ENCODE measurements at places on chromosomes 1 and 21.

DNA sequence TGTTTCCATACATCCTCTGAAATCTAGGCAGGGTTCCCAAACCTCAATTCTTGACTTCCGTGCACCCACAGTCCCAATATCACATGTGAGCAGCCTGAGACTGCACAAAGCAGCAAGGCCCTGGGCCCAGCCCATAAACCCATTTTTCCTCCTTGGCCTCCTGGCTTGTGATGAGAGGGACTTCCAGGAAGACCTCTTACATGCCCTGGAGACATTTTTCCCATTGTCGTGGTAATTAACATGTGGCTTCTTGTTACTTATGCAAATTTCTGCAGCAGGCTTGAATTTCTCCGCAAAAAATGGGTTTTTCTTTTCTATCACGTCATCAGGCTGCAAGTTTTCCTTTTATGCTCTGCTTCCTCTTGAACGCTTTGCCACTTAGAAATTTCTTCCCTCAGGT lies 3.3 kb upstream of the PIGK start:
- no peak for DNase-seq

- no peak for DNase-seq
Measured at GRCh38 chr1:189538271-189538670, 939.4 kb downstream of the BRINP3 start.

DNA sequence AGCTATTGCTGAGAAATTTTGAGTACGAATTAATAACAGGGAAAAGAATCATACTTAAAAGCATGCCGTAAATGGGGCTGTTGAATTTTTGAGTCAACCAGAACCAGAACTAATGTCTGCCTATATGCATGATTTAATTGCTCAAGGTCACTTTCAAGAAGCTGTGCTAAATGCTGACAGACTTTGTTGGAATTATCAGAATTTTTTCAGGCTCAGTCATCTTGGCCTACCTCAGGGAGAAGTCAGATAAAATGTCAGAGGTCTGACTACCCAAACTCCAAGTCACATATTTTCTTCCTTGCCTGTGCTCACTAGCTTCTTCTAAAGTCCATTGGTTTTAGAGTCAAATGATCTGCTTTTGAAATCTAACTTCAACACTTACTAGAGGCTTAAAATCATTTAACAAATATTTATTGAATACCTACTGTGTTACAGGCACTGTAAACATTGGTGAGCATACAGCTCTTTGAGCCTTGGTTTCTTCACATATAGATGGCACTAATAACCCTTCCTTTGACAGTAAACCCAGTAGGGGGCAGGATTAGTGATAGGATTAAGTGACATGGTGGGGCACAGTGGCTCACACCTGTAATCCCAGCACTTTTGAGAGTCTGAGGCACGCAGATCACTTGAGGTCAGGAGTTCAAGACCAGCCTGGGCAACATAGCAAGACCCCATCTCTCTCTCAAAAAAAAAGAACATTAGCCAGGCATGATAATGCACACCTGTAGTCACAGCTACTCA lies 121.2 kb upstream of the SLC44A3 start:
- no peak for DNase-seq

- peak; percentile 19 for DNase-seq
Measured at GRCh38 chr1:19974822-19975416, 4.5 kb downstream of the PLA2G2A start.

- peak; percentile 11 for DNase-seq
Measured at GRCh38 chr1:164625004-164625617, 66.1 kb downstream of the PBX1 start.

DNA sequence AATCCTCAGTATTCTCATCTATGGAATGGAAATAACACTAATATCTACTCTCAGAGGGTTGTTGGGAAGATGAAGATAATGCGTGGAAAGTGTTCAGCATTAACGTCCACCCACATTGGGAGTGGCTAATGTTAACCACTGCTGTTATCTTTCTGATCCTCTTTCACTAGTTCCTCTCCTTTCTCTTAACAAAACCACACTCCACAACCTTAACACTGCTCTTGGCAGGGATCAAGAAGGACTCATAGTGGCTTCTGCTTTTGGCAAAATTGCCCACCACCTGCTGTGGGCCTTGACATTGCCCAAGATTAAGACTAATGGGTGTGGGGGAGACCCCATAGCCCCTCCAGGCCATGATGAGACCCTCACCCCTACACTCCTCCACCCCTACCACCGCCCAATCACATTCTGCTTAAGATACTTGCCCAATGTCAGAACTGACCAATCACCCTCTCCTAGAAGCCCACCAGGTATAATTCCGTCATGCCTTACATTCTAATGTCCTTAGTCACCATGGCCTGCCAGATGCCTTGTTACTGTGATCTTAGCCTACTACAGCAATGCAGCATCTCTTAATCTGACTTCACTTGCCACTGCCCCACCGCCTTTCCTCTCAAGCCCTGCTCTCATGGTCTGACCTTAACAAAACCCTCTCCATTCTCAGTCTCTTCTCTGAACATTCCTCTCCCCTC lies 27.1 kb downstream of the DHCR24 start:
- no peak for DNase-seq

- no peak for DNase-seq
Measured at GRCh38 chr1:78044796-78045562, 787 bp upstream of the GIPC2 start.

GRCh38 chr1:43509740-43510375 lies 20.8 kb upstream of the PTPRF start:
- DNase-seq, result no peak

DNA sequence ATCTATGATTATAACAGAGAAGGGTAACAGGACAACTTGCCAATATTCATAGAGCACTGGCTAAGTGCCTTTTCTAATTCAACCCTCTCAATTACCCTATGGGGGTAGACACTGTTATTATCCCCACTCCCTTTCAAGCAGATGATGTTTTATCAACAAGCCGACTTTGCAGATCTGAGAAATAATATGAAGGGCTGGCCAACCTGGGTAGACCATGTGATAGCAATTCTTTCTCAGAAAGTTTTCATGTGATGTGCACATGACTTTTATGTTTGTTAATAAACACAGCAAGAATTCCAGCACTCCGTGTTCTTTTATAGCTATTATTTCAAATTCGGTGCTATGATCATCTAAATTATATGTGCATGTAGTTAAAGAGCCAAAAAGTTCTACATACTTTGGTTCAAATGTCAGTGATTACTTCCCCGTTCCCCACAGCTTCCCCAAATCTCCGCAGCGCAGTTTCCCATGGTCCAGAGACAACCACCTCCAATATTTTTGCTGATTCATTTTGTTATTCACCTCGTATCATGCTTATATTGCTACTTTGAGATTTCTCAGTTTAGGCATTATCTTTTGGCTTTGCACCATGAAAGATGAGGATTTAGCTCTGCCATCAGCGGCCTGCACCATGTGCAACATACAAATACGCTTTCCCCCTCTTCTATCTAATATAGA lies 96.7 kb upstream of the GADD45A start:
- DNase-seq, result peak; percentile 47

- DNase-seq, result no peak
Measured at GRCh38 chr1:25150985-25151495, 81.3 kb downstream of the SYF2 start.

GRCh38 chr1:110829955-110830553 lies 42.9 kb upstream of the CD53 start:
- peak; percentile 41 for DNase-seq

GRCh38 chr1:48025076-48025475 lies 27.9 kb upstream of the TRABD2B start:
- no peak for DNase-seq

- no peak for DNase-seq
Measured at GRCh38 chr1:109760581-109761226, 3.0 kb downstream of the EPS8L3 start.

DNA sequence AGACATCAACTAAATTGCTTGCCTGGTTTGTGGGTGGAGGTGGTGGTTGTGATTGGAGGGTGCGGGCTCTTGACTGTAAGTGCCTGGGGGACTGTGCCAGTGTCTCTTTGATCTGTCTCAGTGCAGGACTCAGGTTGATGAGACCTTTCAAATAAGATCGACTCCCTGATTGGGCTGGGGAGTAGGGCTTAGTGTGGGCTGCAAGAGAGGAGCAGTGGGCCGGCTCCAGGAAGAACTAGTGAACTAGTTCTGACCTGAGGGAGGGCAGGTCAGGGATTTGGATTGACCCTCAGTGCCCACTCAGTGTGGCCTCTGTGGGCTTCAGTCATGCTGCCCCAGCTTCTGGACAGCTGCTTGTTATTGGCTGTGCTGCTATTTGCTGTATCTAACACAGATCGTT lies 130.6 kb upstream of the CACNA1E start:
- DNase-seq, result no peak

DNA sequence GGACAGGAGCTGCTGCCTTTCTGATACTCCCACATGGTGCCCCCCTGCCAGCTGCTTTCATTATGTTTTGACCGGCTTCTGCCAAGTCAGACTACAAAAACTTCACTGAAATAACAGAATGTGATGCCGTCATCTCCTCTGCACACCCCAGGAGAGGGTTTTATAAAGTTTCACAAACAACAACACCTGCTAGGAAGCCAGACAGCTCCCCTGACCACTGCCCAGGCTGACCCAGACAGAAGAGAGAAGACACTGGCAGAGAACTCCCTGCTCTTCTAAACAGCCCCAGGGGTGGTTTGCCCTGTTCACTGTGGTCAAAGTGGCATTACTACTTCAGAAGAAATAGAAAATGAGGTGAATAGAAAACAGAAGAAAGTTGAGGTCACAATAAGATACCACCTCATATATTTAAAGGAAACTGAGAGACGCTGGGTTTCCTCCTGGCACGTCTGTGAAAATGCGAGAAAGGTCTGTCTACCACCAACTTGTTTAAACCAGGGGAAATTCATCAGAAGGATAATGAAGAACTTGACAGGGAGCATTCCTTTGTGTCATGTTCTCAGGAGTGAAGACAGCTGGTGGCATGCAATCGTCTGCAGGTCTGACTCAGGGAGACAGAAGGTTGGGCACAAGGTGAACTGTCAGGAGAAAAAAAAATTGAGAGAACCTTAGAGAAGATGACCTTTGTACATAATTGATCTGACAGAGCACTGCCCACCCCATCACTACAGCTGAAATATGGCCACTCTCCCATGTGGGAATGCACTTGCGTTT lies 119.0 kb upstream of the NFIA start:
- no peak for DNase-seq

- no peak for DNase-seq
Measured at GRCh38 chr1:147267711-147268110, 25.2 kb downstream of the CHD1L start.

DNA sequence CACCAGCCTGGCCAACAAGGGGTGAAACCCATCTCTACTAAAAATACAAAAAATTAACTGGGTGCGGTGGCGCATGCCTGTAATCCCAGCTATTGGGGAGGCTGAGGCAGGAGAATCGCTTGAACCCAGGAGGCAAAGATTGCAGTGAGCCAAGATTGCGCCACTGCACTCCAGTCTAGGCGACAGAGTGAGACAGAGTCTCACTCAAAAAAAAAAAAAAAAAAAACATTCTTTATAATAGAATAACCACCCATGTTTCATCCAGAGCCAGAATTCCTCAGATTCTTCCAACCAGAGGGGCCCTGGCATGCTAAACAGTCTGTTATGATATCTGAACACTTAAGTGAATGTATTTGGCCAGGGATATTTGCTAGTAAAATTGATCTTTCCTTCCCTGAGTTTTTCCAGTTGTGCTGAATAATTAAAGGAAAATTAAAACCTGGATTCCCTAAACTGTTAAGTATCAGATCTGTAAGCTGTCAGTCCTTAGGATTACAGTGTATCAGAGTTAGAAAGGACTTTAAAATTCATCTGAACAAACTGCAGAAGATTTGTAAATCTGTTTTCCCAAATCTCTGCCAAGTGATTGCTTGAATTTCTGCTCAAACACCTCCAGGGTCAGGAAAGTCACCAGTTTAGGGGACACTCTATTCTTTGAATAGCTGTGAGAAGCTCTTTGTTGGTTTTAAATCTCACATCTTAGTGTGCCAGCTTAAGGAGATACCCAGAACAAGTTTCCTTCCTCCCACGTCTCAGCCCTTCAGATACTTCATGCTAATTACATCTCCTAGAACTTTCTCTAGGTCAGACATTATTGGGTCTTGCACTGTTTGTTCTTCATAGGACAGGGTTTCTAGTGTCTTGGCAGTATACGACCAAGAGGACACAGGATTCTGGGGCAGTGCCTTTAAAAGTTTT lies 84.6 kb upstream of the BMP8A start:
- DNase-seq, result no peak

GRCh38 chr1:184634296-184634695 lies 120.4 kb downstream of the EDEM3 start:
- DNase-seq, result no peak

DNA sequence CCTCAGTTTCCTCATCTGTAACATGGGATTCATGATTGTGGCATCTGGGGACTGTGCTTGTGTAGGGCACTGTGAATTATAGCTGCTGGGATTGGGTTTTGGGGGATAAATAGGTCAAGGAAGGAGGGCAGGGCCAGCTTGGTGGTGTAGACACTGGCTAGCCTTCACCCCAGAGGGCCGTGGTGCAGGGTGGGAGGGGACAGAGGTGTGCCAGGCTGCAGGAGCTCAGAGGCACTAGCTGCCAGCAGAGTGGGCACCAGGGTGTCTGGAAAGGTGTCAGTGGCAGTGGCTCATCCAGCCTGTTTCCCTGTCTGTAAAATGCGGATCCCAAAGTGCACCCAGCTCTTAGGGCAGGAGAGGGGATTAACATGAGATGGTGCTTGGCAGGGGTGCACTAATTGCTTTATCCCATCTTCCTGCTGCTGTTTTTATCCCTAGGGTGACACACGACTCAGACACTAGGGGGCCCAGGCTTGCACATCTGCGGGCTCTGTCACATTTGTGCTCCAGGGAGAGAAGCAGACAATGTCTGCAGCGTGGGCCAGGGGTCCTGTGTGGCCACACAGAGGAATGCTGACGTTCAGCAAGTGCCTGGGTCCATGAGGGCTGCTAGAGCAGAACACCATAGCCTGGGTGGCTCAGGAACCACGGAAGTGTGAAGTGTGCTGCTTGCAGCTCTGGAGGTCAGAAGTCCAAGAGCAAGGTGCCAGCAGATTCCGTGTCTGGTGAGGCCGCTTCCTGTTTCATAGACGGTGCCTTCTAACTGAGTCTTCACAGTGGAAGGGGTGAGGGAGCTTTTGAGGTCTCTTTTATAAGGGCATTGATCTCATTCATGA lies 19.3 kb downstream of the OBSCN start:
- DNase-seq, result no peak

GRCh38 chr1:156461781-156462647 lies 38.6 kb downstream of the MEF2D start:
- no peak for DNase-seq

All from inflammatory macrophage treated with lipopolysaccharide for 1 hour (primary cell).